Fibroblast of mammary gland (primary cell): ENCODE measurements at places on chromosomes 5 and 9.

- peak; percentile 95 for DNase-seq
Measured at GRCh38 chr5:172766287-172767108, 4.5 kb downstream of the DUSP1 start.

GRCh38 chr5:169389318-169389717, 88.4 kb upstream of the SLIT3 start:
- DNase-seq, result no peak

DNA sequence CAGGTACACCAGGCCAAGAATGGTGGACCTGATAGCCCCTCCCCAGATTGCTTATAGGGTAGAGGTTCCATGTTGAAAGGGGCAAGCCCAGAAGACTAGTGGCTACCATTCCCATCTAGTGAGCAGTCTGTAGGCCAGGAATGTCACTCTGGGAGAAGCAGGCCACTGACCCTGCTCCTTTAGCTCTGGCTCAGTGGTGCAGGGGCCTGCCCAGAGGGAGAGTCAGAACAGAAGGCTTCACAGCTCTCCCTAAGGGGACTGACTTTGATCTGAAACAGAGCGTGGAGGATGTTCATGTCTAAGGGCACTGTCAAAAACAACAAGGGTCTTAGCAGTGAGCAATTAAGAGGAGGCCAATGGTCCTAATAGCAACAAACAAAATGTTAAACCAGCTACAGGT, 81.7 kb downstream of the ZNF354C start:
- DNase-seq, result no peak

DNA sequence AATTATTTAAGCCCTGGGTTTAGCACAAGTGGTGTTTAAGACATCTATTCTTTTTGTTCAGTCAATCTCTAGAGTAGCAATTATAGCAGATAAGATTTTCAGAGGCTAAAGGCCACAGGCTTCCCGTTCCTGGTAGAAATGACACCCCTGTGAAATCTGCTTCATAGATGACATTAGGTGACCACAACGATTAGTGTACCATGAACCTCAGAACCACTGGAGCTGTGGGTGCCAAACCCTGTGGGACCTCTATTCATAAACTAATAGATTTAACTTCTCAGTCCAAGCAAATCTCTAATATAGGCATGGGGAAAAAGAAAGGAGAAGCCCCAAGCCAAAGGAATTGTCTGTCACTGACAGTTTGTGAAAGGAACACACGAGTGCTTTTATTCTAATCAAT, 207.4 kb downstream of the ARRDC3 start:
- DNase-seq, result no peak
